Left lung (tissue), 14 donors: ENCODE measurements at places on chromosomes 1 and 21.

GRCh38 chr1:117368116-117369108, 1.2 kb downstream of the MAN1A2 start:
- DNase-seq, result no peak

DNA sequence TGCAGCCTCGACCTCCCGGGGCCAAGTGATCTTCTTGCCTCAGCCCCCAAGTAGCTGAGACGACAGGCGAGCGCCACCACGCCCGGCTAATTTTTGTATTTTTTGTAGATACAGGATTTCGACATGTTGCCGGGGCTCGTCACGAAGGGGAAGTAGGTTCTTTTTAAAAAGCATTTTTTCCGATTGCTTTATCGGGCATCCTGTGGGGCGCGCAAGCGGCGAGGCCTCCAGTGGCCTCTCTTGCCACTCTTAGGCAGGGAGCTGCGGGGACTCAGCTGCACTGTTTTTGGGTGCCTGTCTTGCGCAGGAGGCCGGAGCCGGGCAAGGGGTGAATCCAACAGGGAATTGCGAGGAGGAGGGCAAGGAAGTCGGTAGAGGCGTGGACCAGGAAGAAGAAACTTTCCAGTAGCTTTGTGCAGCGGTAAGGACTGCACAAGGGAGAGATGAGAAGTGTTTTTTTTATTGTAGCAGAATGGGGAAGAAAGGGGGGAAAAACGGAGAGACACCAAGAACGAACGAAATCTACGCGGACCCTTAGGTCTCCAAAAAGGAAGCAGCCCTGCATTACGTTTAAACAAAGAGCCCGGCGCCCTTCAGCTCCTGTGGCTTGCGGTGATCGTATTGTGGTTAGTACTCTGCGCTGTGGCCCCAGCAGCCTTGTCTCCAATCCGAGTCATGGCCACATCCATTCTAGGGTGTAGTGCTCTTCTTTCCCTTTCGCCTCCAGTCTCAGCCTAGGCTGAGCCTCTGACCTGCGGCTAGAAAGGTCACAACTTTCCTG, 164.8 kb downstream of the PPIAL4G start:
- DNase-seq, result peak; percentile 80

DNA sequence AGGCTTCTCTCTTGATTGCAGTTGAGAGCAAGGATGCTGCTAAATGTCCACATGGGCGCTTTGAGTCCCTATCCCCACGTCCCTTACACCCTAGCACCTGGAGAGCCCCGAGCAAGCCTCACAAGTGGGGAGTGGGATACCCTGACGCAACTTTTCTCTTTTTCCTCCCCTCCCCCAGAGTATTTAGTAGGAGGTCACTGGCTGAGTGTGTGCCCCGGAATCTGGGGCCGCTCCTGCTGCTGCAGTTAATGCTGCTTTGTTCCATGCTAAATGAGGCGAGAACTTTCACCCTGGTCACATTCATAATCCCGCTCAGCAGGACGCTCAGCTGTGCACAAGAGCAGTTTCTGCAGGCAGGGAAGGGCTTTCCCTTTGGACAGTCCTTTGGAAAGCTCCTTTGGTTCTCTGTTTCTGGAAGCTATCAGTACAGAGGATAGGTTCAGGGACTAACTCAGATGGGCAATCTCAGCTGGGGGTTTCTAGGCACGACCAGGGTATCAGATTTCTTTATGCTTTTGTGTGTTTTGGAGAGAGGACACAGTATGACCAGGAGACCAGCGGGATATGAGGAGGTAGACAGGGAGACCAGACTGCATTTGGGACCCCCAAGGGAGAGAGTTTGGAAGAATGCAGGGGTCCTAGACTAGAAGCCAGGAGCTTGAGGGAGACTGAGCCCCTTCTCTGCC, 75.9 kb downstream of the NOS1AP start:
- DNase-seq, result no peak

GRCh38 chr1:65756616-65757015, 36.1 kb upstream of the PDE4B start:
- DNase-seq, result no peak

GRCh38 chr1:113683384-113684152, 75.7 kb downstream of the PHTF1 start:
- DNase-seq, result no peak

GRCh38 chr1:233673261-233673946, 59.5 kb downstream of the KCNK1 start:
- DNase-seq, result no peak

DNA sequence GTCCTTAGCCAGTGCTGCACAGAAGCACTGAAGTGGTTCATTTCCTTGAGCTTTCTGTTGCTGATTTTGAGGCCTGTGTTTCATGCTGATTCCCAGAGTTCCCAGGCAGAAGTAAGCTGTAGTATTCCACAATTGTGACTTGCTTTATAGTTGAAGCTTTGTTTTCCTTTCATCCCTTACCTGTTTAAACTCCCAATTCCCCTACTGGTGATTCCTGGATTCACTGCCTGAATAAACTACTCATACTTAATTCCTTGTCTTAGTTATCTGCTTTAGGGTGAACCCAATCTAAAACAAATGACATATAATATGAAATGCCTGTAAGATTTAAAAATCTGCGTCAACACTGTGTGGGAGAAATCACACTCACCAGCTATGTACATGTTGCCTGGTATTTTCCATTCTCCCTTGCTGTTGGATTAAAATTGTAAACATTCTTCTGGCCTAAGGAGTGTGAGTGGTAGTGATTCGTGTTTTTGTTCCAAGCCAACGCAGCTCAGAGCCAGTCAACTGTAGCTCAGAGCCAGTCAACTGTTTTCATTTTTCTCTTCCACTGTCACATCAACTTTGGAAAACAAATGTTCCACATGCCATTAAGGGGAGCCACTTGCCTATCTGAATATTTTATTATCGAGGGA, 879.4 kb downstream of the MRPL39 start:
- no peak for DNase-seq

DNA sequence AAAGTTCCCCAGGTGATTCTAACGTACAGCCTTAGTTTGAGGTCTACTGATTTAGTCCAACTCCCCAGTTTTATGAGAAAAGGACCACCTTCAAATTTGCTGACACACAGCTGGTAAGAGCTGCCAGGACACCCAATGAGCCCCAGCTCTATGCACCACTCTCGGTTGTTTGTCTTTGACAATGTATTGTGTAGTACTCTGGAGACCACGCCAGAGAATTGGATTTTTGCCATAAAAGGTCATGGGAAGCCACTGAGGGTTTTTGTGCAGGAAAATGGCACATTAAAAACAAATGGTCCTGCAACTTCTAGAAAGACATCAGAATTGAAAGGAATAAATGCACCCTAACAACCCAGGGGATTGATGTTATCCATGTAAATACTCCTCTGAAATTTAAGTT, 7.1 kb upstream of the IER5 start:
- no peak for DNase-seq

DNA sequence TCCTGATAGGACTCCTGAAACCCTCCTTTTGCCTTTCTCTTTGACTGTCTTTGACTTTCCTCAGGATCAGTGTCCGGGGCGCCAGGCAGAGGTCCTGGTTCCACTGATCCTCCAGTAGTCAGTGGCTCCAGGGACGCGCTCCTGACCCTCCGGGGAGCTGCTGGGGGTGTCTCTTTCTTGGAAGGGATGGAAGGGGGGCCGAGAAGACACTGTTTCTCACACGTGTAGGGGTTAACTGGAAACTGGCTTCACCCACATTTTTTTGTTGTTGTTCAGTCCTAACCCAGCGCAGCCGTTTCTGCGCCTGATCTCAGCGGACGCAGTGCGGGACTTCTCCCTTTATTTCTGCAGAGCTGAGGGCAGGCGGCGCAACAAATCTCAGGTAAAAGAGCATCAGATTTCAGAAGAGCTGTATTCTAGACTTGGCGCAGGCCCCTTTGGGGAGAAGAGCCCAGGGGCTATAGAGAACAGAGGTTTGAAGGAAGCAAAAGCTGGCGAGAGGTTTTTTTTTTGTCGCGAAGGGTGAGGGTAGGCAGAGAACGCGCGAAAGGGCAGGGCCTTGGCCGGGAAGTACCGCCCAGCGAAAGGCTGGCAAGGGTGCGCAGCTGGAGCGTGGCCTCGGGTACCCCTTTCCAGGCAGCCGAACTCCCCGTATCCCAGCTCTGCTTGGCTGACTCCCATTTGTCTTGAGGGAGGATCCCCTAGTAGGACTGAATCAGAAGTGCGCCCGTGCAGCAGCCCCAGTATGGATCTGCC, 4.3 kb upstream of the LHX9 start:
- DNase-seq, result no peak

DNA sequence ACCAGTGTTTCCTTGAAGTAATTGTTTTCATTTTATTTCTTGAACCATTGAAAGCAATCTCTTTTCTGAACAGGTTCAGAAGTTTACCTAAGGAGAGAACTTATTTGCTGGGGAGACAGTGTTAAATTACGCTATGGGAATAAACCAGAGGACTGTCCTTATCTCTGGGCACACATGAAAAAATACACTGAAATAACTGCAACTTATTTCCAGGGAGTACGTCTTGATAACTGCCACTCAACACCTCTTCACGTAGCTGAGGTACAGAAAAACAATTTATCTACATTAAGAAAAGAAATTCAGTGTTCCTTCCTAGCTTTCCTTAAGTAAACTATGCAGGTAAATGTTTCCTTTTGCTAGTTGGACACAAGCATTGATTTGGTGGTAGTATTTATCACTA, 27.4 kb downstream of the AGL start:
- no peak for DNase-seq

GRCh38 chr1:234535763-234536515, 57.0 kb upstream of the TARBP1 start:
- peak; percentile 80 for DNase-seq

DNA sequence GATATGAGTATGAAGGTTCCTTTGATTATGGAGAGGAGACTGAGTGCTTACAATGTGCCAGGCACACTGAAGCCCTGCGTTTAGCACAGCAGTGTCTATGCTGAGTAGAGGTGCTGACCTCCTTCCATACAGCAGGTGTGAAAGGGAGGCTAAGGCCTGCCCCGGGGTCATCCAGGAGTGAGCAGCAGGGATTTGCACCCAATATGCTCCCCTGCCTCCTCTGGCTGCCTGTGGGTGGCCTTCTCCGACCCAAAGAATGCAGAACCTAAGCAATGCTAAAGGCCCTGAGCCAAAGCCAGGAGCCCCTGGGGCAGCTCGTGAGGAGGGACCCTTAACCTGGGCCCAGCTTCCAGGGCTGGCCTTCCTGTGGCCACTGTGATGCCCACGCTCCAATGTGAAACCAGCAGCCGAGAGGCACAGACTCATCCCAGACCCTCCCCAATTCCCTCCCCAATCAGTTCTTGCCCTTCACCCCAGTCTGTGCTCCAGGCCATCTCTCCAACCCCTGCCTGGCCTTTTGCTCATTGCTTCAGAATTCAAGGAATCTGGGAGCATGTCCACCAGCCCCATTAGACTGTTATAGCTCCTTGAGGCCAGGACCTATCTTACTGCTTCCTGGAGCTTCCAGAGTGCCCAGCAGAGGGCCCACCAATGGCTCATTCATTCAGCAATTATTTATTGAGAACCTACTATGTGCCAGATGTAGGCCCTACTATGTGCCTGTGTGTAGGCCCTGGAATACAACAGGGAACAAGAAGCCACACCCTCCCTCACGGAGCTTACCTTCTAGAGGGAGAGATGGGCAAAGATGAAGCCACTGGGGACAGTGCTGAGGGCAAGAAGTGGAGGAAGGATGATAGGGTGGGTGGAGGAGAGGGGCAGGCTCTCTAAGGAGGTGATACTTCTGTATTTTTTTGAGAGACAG, 53.3 kb downstream of the TAS1R2 start:
- no peak for DNase-seq

GRCh38 chr21:46425571-46425970, 33.1 kb upstream of the DIP2A start:
- no peak for DNase-seq
